ENCODE measurements at places on chromosomes 11 and 22.

- no peak for DNase-seq
Measured at GRCh38 chr11:110200836-110201235, 95.6 kb downstream of the RDX start.

GRCh38 chr11:119728651-119729580, at the start of gene NECTIN1:
NECTIN1 (minus strand) TSS chr11:119729200; CDS start chr11:119728553, 647 bp downstream.
- peak; percentile 93 for DNase-seq

DNA sequence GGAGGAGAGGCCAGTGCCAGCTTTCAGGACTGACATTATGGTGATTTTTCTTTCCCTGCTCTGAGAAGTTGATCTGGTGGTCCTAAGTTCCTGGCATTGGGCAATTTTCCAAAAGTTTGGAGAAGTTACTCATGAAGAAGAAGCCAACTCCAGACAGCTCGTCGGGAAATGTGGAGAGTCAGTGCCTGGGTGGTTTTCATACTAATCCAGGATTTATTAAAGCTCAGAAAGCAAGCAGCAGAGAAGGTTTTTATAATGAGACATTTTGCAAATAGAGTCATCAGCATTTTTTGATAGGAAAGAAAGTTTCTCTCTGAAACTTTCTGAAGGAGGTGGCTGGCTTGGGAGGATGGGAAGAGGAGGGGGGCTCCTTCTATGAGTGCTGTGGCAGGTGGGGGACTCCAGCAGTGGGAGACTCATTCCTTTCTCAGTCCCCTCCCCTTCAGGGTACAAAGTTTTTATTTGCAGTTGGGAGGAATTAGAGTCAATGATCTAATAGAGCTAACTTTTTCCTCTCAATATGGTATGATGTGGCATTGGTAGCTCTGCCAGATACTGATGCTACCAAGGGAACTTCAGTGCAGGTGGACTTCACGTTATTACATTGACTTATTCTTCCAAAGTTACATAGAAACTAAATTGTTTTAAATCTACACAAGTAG, 55.4 kb downstream of the LIF start:
- DNase-seq, result no peak

GRCh38 chr11:131917634-131918384, 547.4 kb downstream of the NTM start:
- DNase-seq, result no peak

- no peak for DNase-seq
Measured at GRCh38 chr11:108758458-108758857, 93.6 kb downstream of the DDX10 start.

- peak; percentile 76 for DNase-seq
Measured at GRCh38 chr11:122661182-122661945, 5.8 kb downstream of the UBASH3B start.

DNA sequence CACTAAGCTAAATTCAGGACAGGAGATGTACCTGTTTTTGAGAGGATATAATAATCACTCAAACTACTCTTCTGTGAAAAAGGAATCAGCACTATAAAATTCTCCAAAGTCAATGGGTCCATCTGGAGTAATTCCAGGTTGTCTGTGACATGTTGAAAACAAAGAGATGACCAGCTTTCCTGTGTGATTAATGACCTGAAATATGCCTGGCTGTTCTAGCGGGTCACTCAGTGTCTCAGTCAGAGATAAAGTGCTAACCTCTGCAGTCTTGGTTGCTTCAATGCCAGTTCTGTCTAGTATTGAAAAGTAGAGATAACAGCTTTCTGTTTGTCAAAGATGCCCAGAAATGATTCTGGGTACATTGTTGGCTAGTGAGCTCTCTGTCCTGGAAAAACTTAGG, 722.6 kb upstream of the TENM4 start:
- DNase-seq, result no peak

GRCh38 chr11:16881074-16881709, 133.0 kb downstream of the PLEKHA7 start:
- DNase-seq, result no peak

- no peak for DNase-seq
Measured at GRCh38 chr11:106092446-106092845, 15.0 kb downstream of the AASDHPPT start.

GRCh38 chr11:2776351-2777061, 76.7 kb upstream of the KCNQ1OT1 start:
- no peak for DNase-seq

DNA sequence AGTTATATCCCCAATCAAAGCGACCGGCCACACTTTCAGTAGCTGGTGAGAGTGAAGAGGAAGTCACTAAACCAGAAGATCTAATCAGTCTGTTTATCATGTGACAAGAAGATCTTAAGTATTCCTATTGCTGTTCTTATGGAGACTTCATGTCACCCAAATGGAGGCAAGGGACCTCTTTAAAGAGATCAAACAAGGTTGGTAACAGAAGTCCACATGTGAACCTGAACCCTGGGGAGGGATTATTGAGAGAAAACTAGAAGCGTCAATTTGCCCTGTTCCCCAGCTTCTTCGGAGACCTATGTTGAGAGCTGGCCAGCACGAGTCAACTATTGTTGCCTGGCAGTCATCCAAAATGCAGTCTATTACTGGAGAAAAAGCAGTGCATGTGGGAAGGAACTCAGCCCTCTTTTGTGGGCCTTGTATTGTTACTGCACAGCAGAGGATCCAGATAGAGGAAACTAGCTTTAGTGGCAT, 76.9 kb upstream of the CTSC start:
- DNase-seq, result peak; percentile 47

- DNase-seq, result peak; percentile 83
Measured at GRCh38 chr11:61446211-61446651, 16.3 kb downstream of the SDHAF2 start.

GRCh38 chr11:13376838-13377237, 86.2 kb downstream of the BTBD10 start:
- no peak for DNase-seq

DNA sequence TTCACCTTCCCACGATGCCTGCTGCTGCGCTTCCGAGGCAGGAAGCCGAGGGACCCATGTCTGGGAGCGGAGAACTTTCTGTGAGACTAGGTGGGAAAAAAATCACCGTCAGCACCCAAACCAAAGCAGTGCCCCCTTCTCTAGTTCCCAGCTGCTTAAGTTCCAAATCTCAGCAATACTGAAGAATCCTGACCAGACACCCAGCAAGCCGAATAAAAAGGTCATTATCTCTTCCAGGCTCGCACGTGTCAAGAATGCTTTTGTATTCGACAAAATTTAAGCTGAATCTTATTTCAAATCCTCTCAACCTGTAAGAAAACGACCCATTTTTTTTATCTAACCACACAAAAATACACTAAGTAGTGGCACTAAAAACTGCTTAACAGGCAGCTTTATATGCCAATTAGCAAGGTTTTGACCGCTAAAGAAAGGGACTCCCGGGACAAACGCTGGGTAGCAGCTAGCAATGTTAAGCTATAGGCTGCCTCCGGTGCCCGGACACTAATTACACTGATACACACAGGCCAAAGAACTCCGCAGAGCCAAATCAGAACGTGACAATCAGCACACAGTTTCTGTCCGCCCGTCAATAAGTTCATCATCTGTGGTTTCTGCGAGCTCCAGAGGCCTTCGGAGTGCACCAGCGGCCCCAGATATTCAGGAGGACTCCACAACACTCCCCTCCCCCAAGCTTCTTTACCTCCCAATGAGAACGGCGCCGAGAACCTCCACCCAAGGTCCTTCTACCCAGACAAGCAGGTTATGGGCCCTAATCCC, 728 bp downstream of the RPL3 start:
- no peak for DNase-seq

- DNase-seq, result no peak
Measured at GRCh38 chr11:29231991-29232390, 784.8 kb downstream of the KCNA4 start.

GRCh38 chr11:64204080-64204440, 2.5 kb upstream of the FERMT3 start:
- no peak for DNase-seq

- DNase-seq, result no peak
Measured at GRCh38 chr11:134407321-134407828, 4.7 kb downstream of the B3GAT1 start.

DNA sequence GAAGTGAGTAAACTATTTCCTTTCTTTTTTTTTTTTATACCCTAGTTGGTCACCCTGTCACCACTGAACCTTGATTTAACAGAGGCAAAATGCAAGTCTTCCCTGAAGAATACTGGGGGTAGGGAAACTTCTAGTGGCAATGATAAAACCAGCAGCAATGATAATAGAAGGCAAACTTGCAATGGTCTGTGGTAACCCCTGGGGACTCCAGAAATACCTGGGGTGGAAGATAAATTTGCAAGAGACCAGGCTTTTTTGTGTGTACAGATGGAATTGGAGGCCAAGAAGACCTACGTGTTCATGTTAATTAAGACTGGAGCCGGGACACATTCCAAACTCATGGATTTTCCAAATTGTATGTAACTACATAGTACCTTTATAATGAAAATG, 11.6 kb downstream of the APOL5 start:
- DNase-seq, result no peak

DNA sequence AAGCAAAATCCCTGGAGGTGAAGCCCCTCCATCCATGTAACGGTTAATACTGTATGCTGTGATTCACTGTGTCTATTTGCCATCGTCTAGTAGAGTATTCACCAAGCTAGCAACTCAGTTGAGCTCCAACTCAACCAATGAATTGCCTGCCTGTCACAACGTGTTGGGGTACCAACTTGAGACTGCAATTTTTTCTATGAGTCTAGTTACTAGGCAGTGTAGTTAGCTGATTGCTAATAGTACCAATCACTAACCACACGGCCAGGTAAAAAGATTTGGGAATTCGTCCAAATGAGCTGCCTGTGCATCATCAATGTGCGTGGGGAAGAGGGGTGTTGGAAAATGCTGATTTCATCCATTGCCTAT, 1.0 kb upstream of the BTG4 start:
- DNase-seq, result no peak

- peak; percentile 74 for DNase-seq
Measured at GRCh38 chr11:79087238-79087960, 353.4 kb downstream of the TENM4 start.

GRCh38 chr11:80155412-80156017, 714.7 kb upstream of the TENM4 start:
- DNase-seq, result peak; percentile 29

GRCh38 chr11:72008728-72009127, 10.0 kb downstream of the IL18BP start:
- DNase-seq, result no peak

DNA sequence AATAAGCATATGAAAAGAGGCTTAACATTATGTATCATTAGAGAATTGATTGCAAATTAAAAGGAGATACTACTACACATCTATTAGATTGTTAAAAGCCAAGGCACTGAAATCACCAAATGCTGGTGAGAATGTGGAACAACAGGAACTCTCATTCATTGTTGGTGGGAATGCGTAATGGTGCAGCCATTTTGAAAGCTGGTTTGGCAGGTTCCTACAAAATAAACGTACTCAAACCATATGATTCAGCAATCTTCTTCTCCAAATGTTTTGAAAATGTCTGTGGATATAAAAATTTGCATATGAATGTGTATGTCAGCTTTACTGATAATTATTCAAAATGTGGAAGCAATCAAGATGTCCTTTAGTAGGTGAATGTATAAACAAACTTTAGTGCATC, 176.4 kb upstream of the PLET1 start:
- DNase-seq, result no peak

DNA sequence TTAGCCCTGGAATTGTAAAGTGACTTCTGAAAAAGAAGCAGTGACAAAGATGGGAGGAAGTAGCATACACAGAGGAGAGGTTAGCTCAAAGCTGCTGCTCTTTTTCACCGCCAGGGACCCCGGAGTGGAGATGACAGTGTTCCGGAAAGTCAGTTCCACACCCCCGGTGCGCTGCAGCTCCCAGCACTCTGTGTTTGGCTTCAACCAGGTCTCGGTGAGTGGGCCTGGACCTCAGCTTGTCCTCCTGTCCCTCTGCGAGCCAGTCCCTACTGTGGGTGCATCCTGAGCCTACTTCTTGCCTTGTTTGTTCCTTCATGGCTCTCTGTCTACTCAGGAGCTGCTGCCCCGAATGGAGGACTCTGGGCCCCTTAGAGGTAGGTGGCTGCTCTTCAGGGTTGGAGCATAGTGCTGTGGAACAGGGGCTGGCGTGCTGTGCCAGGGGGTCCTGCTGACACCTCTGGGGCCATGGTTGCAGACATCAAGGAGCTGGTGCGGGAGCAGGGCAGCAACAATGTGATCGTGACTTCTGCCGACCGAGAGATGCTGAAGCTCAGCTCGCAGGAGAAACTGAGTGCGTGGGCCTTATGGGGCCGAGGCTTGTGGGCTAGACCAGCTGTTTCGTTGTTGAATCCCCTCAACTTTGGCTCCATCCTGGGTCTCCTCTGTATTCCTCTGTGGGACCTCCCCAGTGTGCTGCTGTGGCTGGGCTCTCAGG, 1.7 kb downstream of the PCNX3 start:
- DNase-seq, result no peak

DNA sequence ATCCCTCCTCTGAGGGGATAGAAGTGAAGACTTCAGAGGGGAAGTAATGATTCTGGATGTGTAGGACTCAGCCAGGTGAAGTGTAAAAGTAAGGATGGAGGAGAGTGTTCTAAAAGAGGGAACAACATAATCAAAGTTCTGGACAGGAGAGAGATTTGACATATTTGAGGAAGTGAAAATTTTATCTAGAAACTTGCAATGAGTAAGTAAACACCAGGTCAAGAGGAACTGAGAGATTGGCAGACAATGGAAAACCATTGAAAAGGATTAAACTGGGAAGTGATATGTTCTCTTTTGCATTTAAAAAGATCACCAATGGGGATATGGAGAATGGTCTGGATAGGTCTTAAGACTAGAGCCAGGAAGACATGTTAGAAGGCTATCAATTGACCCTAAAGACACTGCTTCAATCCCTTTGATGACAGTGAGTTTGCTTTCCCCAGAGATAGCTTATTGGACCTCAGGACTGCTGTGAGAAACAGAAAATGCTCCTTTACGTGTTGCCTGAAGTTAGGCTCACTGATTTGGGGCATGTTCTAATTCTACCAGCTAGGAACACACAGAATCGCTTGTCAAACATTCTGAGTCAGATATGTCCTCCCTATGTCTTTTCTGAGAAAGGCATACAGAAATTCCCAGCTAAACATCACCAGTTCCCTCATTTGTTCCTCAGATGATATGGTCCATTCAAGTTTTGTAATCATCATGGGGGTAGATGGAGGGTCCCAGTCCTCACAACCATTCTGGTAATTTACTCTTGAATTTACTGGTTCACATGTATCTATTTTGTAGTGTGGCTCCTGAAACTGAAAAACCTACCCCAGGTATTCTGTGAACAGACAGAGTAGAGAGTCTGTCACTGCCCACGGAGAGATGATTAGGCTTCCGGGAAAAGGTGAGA, 144.9 kb downstream of the MAML2 start:
- DNase-seq, result no peak

- no peak for DNase-seq
Measured at GRCh38 chr11:108727665-108728064, 62.8 kb downstream of the DDX10 start.

GRCh38 chr22:43733138-43733537, 79.0 kb downstream of the EFCAB6 start:
- no peak for DNase-seq

DNA sequence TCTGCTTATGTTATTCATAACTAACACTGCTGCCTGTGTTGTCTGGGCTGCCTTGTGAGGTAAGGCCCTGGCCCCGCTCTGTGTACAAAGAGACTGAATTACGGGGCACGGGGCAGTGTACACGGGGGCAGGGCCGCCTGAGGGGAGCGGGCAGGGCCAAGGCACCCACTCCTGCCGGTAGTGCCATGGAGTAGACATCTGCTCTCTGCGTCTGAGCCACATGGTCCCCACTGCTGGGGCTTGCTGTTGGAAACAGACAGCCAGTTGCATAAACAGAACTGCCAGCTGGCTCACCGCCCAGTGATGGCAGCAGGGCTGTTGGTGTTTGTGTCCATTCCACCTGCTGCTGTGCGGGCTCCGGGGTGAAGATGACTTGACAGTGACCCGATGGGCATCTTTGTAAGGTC, 19.8 kb downstream of the FAM118A start:
- DNase-seq, result no peak

- no peak for DNase-seq
Measured at GRCh38 chr22:44108076-44108475, 72.6 kb upstream of the PARVG start.
